Activated T-helper 1 cell treated with Interleukin-2 at 50 U/mL for 16 hours (primary cell): ENCODE measurements at places on chromosomes 5 and 9.

DNA sequence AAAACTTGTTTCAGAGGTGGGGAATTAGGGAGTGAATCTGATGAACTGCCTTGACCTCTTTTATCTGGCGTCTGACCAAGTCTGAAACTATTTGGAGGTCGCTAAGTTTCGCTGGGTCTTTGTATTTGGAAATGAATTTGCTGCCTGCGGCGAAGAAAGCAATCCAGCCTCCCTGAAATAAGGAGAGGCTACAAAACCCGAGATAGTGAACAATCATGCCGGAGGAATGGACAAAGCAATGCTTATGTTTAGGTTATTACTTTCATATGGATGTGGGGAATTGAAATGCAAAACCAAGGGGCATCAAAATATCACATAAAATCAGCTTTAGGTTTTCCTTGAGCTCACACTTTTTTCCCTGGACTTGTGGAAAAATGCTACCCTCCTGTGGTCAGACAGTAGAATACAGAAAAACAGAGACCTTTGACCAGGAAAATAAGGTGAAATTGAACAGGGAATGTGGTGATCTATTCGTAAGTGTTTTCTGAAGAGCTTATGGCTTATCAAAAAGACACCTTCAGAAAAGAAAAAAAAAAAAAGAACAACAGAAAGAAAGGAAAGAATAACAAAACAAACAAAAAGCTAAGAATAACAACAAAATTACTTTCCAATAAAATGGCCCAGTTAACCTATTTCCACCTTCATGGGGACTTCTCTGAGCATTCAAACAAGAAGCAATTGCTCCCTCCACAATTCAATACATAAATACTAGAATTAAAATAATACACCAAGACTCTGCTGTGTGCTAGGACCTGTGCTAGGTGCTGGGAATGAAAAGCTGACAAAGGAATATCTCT is 68.6 kb upstream of the DPYSL3 start:
- DNase-seq = no peak

DNA sequence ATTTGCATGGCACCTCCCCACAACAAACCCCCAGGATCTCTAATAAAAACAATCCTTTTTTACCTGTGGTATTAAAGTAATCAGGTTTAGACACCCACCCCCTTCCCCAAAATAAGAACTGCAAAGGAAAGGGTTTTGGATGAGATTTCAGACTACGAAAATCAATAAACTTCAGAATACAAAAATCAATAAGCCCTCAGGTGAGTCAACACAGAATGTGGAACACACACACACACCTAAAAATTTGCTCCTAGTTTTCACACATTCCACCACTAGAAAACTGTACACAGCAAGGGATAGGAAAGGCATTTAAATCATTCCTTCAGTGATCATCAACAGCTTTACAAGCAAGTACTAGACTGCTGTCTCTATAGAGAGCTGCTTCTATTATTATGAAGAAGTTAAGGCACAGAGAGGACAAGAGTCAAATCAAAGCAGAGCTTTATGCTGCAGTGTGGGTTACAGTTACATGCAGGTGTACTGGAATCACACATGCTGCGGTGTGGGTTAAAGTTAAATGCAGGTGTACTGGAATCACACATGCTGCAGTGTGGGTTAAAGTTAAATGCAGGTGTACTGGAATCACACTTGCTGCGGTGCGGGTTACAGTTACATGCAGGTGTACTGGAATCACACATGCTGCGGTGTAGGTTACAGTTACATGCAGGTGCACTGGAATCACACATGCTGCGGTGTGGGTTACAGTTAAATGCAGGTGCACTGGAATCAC is 36.3 kb downstream of the PFDN1 start:
- no peak for DNase-seq

- DNase-seq = no peak
These were observed 2.1 kb downstream of the TNFAIP8 start for GRCh38 chr5:119357808-119358529.

DNA sequence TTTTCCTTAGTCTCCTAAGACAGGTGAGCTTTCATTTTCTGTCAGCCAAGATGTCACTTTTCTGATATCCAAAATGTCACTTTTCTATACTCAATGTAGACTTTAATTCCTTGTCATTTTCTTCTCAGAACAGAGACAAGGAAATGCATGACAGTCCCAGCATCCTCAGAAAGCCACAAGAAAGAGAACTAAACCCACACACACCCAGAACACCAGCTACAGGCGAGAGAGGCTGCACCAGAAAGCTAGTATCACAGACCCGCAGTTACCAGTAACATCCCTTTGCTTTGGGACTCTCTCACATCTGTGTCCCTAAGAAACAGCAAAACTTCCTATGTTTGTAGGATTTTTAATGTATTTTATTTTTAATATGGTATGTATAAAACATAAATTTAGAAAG is 17.1 kb downstream of the TRMO start:
- DNase-seq = peak; percentile 38
